HEK293T (cell line): ENCODE measurements at places on chromosomes 7 and 10.
A peak's percentile ranks its signal among the peaks of the same experiment; 100 is the strongest.

- DNase-seq, result no peak
These were observed 17.1 kb downstream of the CDNF start for GRCh38 chr10:14820775-14821154.

DNA sequence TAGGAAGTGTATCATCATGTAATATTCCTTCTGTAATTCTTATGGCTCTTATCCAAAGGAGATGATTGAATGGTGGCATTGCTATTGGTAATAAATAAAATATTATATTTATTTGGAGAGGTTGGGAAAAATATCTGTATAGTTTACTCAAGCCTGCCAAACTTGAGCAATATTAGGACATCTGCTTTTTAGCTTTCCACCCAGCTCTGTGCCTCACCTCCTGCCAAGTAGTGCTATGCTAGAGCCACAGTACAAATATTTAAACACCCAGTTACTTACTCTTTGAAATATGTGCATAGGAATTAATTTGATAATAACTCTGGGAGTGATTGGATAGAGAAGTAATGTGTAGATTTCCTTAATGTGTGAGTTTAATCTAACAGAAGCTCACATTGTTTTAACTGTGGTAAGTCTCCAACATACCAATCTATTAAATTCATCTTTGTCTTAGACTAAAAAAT, 129.2 kb downstream of the BBS9 start:
- no peak for DNase-seq

DNA sequence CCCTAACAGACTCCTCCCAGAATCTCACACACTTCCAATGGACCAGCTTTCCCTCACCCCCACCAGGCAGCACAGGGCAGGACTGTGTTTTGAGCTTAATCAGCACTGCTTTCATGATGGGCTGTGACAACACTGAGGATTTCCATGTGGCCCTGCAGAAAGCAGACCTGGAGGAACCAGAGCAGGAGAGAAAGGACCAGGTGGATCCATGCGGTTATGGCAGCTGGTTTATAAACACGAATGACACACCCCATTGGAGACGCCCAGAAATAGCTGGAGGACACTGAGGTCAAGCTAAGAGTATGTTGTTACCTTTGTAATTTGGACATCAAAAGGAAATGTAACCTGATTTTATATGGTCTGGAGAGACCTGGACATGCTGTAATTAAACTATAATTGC, 31.7 kb upstream of the HERPUD2 start:
- no peak for DNase-seq

GRCh38 chr10:91604553-91605534, 28.0 kb downstream of the PPP1R3C start:
- DNase-seq, result no peak

GRCh38 chr10:16965740-16966447, 148.7 kb upstream of the RSU1 start:
- DNase-seq, result no peak

DNA sequence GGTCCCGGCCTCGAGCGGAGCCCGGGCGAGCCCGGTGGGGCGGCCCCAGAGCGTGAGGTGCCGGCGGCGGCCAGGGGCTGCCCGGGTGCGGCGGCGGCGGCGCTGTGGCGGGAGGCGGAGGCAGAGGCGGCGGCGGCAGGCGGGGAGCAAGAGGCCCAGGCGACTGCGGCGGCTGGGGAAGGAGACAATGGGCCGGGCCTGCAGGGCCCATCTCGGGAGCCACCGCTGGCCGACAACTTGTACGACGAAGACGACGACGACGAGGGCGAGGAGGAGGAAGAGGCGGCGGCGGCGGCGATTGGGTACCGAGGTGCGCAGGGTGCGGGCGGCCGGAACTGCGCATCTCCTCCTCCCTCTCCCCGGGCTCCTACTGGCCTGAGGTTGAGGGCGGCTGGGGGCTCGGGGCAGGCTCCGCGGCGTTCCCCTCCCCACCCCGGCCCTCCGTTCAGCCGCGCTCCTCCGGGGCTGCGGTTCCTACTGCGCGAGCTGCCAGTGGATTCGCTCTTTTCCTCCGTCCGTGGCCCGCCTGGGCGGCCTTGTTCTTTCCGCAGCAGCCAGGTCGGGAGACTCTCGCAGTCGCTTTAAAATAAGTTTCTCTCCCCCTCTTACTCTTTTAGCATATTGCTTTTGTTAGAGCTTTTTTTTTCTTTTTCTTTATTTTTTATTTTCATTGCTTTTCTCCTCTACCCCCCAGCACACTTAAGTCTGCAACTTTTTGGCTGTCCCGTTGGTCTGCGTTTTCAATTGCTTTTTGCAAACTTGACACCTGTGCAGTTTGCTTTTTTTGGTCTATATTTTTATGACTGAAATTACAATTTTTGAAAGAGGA, 600 bp downstream of the SIRT1 start:
- peak; percentile 63 for DNase-seq

DNA sequence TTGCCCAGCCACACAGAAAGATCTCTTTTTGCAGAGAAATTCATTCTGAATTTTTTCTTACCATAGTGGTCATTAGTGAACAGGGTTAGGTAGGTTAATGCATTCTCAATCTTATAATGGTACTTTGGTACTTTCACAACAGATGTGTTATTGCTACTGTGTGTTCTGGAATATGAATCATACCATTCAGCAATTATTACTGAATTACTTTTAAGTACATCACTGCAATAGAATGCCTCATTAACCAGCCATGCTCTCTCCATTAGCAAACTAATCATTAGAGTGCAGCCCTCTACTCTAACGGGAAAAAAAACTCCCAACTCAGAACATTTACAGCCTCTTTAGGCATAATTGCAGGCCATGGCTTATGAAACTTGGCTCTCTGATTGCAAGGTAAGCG, 102.1 kb downstream of the DOCK4 start:
- DNase-seq, result no peak

GRCh38 chr7:78311181-78311580, 512.6 kb downstream of the PHTF2 start:
- DNase-seq, result no peak

- no peak for DNase-seq
These were observed 128.4 kb upstream of the SMIM30 start for GRCh38 chr7:113246738-113247137.

GRCh38 chr7:41006306-41006995, 696.4 kb downstream of the INHBA start:
- DNase-seq, result no peak

DNA sequence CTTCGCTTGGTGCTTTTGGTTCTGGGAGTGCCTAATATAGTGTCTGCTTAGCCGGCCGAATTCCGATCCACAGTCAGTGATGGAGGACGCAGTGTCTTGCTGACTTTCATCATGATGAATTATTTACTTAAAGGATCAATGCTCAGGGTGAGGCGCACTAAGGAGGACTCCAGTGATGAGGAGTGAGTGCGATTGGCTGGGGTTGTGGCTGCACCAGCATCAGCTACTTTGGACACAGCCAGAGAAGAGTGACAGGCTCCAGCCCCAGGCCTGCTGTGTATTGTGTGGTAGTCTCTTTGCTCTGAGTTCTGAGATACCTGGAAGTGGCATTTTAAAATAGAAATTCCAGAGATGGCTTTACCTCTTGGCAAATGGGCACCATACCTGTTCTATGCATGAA, 73.3 kb upstream of the ANLN start:
- DNase-seq, result no peak

DNA sequence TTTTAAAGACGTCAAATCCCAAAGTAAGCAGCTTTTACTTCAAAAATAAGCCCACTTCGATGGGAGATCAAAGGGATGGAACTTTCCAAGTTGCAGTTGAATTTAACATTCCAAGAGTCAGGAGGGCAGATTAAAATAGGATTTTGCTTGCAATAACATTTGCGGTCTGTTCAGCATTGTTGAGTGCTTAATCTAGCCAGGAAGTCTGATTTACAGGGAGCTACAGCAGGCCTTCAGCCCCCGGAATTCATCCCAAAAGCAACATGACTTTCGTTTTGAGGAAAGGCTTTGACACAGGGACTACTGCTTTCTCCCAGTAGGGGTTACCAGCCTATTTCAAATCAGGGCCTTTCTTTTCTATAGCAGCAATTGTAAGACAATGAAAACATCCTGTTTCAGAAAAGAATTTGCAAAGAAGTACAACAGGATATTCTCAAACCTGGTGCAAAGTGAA, 279.6 kb upstream of the PITRM1 start:
- no peak for DNase-seq

- DNase-seq, result no peak
These were observed 254.8 kb upstream of the ZMIZ1 start for GRCh38 chr10:78813998-78814399.

GRCh38 chr7:5406957-5407945, 16.4 kb downstream of the TNRC18 start:
- no peak for DNase-seq

DNA sequence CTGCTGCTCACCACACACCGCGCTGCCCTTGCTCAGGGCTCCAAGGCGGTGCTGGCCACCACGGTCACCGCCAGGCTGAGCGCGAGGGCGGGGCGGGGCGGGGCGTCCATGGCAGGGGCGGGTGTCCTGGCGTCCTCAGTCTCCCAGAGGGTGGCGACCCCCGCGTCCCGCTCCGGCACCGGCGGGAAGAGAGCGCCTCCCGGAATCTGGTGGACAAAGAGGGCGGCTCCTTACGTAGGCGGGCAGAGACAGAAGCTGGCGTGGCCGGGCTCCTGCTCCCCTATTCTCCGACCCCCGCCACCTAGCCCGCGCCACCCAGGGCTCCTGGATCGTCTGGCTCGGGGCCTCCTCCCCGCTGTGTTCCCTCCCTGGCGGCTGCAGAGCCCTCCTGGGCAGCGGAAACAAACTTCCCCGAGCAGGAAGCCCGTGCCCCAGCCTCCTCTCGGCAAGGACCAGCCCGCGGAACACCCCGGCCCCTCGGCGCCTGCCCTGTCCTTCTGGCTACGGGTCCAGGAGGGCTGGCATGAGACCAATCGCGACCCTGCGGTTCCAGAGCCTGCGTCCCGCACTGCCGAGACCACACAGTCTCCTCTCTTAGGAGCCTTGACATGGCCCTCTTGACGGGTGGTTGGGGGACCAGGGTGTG, 133.8 kb upstream of the ZNF92 start:
- peak; percentile 30 for DNase-seq

GRCh38 chr10:120426306-120426705, 30.7 kb upstream of the PLPP4 start:
- DNase-seq, result no peak

GRCh38 chr7:50690541-50691011, 92.1 kb downstream of the GRB10 start:
- no peak for DNase-seq

DNA sequence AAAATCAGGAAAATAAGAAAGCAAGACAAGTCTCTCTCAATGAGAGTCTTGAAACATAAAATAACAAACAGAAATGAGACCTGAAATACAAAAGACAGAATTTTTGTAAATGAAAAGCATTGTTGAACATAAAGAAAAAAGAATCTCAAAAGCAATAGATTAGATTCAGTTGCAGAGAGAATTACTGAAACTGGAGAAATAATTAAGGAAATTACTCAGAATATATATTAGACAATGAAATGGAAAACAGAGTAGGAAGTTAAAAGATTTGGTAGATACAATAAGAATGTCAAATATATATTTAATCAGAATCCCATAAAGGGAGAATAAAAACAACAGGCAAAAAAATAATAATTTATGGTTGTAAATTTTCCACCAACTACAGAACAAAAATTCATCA, 308.3 kb downstream of the CRPPA start:
- no peak for DNase-seq

GRCh38 chr10:57224811-57225210, 863.8 kb upstream of the ZWINT start:
- DNase-seq, result no peak

DNA sequence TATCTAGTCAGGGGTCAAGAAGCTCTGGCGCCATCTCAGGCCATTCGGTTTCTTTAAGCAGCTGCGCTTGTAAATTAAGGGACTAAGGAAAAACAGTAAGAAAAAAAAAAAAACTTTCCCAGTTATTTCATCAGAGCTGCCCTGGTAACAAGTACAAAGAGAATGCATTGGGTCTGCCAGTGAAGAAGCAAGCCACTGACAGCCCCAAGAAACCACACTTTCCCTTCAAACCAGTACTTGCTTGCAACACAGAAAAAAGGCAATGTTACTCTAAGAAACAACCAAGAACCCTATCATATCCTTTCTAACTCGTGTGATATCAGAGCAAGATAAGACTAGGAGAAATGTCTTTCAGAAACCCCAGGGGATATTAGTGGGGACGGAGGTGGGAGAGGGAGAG, 40.6 kb upstream of the AOAH start:
- DNase-seq, result no peak

- no peak for DNase-seq
These were observed 178.6 kb downstream of the FANK1 start for GRCh38 chr10:126075009-126075408.

GRCh38 chr7:105760551-105761447, 115.6 kb downstream of the ATXN7L1 start:
- DNase-seq, result no peak

DNA sequence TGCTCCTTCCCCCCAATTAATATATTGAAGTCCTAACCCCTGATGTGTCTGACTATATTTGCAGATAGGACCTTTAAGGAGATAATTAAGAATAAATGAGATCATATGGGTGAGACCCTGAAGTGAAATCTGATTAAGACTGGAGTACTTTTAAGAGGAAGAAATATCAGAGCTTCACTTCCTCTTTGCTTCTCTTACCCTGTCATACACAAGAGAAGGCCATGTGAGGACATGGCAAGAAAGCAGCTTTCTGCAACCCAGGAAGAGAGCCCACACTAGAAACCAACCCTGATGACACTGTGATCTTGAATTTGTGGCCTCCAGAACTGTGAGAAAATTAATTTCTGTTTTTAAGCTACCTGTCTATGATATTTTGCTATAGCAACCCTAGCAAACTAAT, 44.2 kb downstream of the JMJD1C start:
- no peak for DNase-seq

- DNase-seq, result no peak
These were observed 1186.5 kb upstream of the AUTS2 start for GRCh38 chr7:68411742-68412141.

DNA sequence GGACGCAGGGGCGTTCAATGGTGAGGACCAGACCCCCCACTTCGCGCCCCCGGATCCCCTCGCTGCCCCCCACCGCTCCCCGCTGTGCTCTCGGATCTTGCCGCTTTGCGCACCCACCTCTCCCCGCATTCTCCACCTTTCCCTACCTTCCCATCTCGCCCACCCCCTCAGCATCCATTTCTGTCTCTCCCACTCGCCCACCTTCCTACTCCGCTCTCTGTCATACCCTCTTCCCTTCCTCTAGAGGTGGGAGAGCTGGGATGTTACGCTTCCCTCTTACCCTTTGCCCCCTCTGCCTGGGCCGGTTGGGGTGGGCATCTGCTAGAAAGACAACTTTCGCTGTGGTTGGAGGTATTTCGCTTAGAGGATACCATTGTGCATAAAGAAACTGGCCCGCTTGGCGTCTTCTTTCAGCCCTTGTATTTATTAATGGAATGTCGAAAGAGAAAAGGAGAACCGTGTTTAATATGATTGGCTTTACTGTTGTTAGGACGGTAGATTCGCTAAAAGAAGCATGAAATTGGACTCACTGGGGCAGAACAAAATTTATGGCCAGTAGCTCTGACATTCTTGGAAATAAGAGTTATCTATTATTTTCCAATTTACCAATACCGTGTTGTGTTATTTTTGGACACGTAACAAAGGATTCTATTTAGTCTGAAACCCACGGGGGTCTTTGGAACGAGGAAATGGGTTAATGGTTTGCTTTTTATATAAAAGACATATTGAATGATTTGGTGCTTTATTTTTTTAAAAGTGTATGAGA, 873 bp downstream of the PRKAR2B start:
- peak; percentile 22 for DNase-seq

GRCh38 chr10:100481462-100482081, 18.8 kb downstream of the WNT8B start:
- peak; percentile 94 for DNase-seq
